NCI-H2227 treated with DMSO at 0.1 percent for 48 hours (cell line): ENCODE measurements at places on chromosomes 4 and X.

GRCh38 chr4:1746919-1747602 is 25.7 kb downstream of the TACC3 start:
- no peak for DNase-seq

DNA sequence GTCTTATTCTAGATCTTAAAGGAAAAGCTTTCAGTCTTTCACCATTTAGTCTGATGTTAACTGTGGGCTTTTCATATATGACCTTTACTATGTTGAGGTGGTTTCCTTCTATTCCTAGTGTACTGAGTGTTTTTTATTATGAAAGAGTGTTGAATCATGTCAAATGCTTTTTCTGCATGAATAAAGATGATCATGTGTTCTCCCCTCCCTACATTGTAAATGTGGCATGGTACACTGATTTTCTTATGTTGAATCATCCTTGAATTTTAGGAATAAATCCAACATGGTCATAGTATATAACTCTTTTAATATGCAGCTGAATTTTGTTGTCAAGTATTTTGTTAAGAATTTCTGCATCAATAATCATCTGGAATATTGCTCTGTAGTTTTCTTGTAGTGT is 4.3 kb downstream of the CLGN start:
- no peak for DNase-seq

DNA sequence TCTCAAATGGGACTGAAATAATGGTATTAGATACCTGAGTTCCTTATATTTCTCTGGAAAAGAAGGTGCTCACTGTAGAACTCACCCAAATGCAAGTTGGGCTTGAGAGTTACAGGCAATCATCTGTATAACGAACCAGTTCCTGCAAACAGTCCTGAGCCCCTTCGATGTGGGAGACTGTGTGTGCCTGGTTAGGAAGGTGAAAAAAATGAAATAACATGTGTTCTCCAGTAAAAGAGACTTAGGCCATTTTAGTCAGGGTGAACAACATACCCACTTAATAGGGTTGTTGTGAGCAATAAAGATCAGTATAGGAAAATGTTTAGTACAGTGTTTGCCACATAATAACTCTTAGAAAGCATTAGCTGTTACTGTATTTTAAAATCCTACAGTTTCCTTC is 23.4 kb downstream of the STIM2 start:
- DNase-seq, result no peak

- no peak for DNase-seq
Measured at GRCh38 chr4:39514888-39515401, 12.3 kb downstream of the UGDH start.

DNA sequence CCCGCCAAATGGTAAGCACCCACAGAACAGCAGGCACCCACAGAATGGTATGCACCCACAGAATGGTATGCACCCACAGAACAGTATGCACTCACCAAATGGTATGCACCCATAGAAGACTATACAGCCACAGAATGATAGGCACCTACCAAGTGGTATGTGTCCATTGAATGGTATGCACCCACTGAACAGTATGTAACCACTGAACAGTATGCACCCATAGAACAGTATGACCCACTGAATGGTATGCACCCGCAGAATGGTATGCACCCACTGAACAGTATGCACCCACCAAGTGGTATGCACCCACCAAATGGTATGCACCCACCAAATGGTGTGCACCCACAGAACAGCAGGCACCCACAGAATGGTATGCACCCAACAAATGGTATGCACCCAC is 40.1 kb downstream of the CCDC149 start:
- DNase-seq, result no peak

DNA sequence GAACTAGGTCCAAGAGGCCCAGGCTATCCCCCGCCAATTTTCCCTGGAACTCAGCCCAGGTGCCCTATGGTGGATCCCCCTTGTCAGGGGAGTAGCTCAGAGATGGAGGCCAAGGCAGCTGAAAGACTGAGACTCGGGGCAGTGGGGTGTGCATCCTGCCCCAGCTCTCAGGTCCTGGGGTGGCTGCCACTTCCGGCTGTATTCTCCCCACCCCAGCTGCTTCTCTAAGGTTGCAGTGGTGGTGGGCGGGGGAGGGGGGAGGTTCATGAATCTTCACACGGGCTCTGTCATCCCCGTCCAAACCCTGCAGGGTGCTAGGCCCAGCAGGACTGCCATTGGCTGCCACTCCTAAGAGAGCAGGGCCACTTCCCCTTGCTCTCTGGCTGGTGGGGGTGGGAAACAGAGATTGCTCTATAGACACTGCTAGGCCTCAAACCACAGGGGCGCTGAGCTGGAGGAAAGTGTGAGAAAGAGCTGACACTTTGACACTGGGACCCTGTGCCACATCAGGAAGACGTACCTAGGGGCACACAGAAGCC is 1.5 kb downstream of the SASH3 start:
- DNase-seq, result no peak

GRCh38 chr4:183688216-183688615 is 29.1 kb downstream of the TRAPPC11 start:
- no peak for DNase-seq

GRCh38 chr4:152590179-152591031 is 54.5 kb upstream of the FBXW7 start:
- no peak for DNase-seq

DNA sequence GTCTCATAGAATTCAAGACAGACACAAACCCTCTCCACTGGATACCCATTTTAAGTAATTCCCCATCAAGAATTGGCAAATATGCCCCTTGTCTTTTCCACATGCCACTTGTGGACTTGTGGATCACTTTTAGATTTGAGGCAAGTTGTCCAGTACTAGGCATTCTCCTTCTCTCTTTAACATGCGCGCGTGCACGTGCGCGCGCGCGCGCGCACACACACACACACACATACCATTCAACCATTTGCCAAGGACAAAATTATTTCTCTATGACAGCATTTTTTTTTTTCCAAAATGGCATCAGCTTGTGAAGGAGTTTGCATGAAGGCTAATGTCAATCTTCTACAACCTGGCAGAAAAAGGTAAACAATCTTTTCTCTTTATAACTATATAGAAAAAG is 1325.7 kb upstream of the IGFBP7 start:
- DNase-seq, result no peak

DNA sequence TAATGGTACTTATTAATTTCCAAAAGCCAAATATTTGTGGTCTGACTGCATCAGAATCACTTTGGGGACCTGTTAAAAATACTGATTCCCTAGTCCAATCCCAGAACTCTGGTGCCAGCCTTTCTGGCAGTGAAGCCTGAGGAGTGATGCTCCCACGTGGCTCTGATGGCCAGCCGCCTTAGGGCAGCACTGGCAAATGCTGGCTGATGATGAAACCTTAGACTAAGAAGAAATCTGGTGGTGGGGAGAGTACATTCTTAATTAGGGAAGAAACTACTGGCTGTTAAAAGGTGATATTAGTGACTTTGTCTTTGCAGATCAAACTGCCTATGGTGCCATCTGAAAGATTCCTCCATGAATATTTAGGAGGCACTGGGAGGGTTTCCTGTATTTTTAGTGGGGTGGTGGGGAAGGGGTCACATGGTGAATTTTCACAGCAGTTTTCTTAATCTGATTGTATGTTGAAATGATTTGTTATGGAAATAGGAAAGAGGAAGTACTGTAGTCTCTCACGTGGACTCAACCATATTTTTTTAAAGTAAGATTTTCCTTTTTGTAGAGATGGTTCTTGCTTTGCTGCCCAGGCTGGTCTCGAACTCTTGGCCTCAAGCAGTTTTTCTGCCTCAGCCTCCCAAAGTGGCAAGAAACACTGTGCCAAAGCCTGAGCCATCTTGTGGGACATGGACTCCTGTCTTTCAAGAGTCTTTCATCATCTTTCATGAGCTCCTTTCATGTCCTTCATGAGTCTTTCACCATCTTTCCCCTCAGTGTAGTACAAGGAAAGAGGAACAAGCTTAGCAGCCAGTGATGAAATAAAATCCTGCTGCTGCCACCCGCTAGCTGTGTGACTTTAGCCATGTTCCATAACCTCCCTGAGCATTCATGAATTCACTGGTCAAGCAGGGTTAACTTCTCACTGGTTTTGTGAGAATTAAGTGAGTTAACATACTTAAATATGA is 90.8 kb downstream of the ZNF330 start:
- DNase-seq, result no peak

DNA sequence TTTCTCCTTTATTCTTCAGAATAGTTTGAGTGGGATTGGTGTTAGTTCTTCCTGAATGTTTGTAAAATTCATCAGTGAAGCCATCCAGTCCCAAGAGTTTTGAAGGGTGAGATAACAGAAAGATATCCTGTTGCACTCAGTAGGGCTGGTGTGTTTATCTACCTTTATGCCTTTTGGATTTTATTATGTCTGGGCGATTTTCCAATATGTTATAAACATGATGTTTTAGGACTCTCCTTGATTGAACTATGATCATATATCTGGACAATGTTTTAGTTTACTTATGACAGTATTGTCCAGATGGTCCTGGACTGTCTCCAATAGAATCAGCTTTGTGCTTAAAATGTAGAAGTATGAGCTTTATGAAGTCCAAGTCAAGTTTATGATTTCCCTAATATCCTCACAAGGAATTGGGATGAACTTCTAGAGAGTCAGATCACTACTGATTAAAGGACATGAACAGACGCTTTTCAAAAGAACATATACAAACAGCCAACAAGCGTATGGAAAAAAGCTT is 77.6 kb upstream of the ITM2A start:
- DNase-seq, result no peak

DNA sequence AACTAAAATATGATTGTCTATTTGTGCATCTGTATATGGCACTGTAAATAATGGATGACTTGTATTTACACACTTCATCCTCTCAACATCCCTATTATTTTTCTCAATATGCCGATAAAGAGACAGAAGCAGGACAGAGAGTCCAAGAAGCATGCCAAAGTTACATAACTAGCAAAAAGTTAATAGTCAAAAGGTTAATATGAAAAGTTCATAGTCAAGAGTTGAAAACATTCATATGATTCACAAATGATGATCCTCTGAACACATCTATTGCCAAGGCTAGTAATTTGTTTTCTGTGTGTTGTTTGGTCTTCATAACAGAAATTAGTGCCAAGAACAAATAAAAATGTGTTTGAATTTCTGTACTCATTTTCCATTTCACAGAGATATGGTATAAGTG is 231.0 kb downstream of the ADAMTS3 start:
- no peak for DNase-seq

- peak; percentile 63 for DNase-seq
Measured at GRCh38 chr4:170089668-170090351, at the start of gene AADAT. TSS of gene AADAT (minus strand) at chr4:170089956. CDS start at chr4:170089690, 266 bp downstream.

- no peak for DNase-seq
Measured at GRCh38 chr4:73844345-73844744, 7.9 kb downstream of the CXCL6 start.

DNA sequence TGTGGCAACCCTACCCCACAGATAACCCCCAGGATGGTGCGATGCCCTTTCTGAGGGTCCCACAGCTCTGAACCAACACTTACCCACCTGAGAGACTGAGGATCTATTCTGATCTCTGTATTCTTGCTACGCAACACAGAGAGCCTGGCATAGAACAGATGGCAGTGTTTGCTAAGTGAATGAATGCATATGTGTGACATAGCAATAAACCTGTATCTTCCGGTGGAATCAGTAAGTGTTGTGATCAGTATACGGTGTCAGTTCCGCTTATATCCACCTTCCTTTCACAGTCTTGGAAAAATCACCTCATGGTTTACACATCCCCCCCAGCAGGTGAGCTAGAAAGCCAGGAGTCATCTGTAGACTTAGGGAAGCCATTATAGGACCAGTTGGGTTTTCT is 5.9 kb upstream of the HSD17B10 start:
- no peak for DNase-seq
